ENCODE measurements at places on chromosomes 7 and 10. TPM values are rescaled to one million over a fixed set of nuclear protein-coding genes. Genes with fewer than 3 reads are reported as not detected.

Gene PRKAR2B
- total RNA-seq = 227 TPM

Gene C10orf62
- total RNA-seq = not detected

Gene CTAGE8
- total RNA-seq = not detected

Gene KNDC1
- total RNA-seq = 5.9 TPM

Gene CFAP43
- 16.7 TPM for total RNA-seq

Gene EGFR
- 9.4 TPM for total RNA-seq

Gene AKR1C4
- total RNA-seq = not detected
